ENCODE measurements at places on chromosomes 2 and 18.
A peak's percentile ranks its signal among the peaks of the same experiment; 100 is the strongest.

- DNase-seq = peak; percentile 23
Measured at GRCh38 chr2:162840598-162841246, 2.2 kb upstream of the KCNH7 start.

GRCh38 chr2:68855550-68855949 is 15.6 kb downstream of the BMP10 start:
- no peak for DNase-seq

GRCh38 chr18:30970196-30970816 is 72.2 kb downstream of the DSC3 start:
- DNase-seq = peak; percentile 14

- DNase-seq = no peak
Measured at GRCh38 chr2:15226661-15227060, 334.5 kb downstream of the NBAS start.

GRCh38 chr2:69969126-69969983 is 7.9 kb upstream of the ASPRV1 start:
- no peak for DNase-seq

GRCh38 chr2:60413814-60414168 is 139.7 kb downstream of the BCL11A start:
- DNase-seq = no peak

GRCh38 chr18:63980027-63980426 is 10.1 kb downstream of the SERPINB8 start:
- DNase-seq = no peak

- DNase-seq = no peak
Measured at GRCh38 chr2:152826581-152827279, 108.3 kb downstream of the ARL6IP6 start.

- no peak for DNase-seq
Measured at GRCh38 chr18:57728941-57729511, 74.1 kb downstream of the ATP8B1 start.

GRCh38 chr2:236164201-236164924 is 3.8 kb downstream of the GBX2 start:
- no peak for DNase-seq

DNA sequence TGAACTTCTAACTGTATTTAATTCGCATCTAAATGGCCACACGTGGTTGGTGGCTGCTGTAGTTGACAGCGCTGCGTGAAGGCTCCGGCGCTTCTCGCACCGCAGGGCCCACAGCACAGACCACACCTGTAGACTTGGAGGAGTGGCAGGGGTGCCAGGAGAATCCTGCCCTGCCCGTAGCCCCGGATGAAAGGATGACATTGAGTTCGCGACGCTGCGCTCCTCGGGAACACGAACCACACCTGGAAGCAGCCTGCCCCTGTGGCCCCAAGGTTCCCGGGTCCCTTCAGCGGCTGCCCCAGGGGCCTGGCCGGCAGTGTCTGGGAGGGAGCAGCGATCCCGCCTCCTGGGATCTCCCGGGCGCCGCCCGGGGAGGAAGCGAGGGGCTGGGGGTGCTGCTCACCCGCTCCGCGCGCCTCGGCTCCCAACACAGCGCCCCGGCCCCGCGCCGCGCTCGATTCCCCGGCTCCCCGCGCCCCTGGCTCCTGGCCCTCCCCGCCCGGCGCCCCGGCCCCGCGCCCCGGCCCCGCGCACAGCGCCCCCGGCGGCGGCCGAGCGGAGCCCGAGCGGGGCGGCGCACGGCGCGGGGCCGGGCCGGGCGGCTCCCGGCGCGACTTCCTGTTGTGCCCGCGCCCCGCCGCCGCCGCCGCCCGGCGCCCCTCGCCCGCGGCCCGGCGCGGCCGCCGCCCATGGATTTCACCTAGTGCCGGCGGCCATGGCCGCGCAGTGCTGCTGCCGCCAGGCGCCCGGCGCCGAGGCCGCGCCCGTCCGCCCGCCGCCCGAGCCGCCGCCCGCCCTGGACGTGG is at the start of gene RNPEPL1:
Gene RNPEPL1, plus strand, starts transcription at position 613 of the 806 bp plus-strand sequence. Its CDS starts 103 bp downstream, at position 716.
- DNase-seq = no peak

DNA sequence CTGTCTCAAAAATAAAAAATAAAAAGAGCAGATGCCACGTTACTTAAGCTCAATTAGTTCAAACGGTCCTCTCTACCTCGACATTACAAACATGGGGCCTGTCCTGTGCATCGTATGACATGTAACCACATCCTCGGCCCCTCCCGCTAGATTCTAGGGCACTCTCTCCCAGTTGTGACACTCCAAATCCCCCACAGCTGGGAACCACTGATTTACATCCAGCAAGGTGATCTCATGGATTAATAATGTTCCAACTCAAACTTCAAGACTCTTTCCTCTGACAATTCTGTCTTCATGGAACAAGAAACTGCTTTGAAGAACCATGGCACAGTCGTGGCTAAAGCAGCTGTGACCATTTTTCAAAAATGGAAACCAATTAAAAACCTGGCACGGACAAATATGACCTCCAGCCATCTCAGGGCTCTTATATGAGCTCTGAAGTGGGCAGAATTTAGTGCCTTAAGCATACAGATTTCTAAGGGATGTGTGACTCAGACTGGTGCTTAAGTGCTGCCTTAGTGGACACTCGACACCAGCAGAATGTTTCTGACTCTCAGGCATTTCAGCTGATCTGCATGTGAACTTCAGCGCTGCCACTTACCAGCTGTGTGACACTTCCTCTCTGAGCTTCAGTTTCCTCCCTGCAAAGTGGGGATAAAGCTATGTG is 31.7 kb upstream of the ASAP2 start:
- DNase-seq = no peak

DNA sequence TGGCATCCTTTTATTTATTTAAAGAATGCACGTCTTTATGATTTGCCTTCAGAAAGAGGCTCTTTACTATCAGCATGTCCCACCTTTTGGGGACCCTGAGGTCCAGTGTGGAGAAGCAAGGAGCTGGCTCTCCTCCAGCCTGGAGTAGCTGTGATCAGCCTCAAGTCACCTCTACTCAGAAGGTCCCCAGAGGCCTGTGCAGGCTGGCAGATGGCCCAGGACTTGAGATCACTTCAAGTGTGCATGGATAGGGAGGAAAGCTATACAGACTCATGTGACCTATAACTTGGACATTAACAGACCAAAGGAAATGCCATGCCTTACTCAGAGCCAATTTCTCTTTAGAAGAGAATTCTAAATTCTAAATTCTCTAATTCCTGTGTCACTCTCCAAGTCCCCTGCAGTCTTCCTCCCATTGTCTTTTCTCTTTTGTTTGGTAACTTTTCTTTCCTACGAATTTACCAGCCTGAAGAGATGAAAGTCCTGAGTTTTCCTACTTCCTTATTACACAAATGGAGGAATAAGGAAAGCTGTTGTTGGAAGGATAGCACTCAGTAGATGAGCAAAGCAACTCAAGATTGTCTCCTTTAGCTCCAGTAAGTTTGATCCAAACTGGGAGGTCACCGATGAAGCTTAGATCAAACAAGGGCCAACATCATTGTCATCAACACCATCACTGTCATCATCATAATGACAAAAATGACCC is 163.9 kb downstream of the GFPT1 start:
- DNase-seq = no peak
